NCI-H2081 (cell line): ENCODE measurements at places on chromosomes 5 and 9.

GRCh38 chr5:146040527-146040926, 64.8 kb downstream of the PLAC8L1 start:
- no peak for DNase-seq

DNA sequence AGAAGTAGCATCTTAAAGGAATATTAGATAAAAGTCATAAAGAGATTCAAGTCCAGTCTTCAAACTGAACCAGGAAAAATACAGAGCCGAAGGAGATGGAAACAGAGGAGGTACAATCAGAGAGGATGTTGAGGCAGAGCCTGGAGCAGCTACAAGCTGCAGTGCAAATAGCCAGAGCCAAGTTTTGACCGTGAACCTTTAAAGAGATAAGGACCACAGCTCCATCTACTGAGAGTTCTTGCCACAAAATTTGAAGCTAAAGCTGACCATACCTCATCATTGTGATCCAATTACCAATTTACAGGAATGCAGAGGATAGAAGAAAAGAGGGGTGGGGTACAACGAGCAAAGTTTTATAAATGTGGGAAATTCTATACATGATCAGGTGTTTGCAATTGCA, 10.4 kb upstream of the DEPDC1B start:
- DNase-seq: no peak

GRCh38 chr9:88972401-88972800, 18.9 kb upstream of the S1PR3 start:
- DNase-seq: no peak

DNA sequence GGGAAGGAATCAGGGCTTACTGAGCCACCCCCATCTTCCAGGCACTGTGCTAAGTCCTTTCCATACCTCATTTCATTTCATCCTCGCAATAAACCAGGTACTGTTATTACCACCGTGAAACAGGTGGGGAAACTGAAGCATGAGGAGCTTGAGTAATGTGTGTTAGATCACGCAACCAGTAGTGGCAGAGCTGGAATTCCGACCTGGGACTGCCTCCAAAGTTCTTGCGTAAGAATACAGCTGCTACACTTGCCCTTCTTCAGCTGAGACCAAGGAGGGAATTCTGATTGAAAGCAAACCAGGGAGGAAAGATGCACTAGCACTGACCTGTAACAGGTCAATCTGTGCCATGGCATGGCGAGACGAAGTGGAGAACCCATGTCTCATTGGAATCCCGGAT, 113.4 kb upstream of the MSX2 start:
- no peak for DNase-seq

GRCh38 chr5:131758520-131758900, 38.3 kb downstream of the FNIP1 start:
- no peak for DNase-seq

DNA sequence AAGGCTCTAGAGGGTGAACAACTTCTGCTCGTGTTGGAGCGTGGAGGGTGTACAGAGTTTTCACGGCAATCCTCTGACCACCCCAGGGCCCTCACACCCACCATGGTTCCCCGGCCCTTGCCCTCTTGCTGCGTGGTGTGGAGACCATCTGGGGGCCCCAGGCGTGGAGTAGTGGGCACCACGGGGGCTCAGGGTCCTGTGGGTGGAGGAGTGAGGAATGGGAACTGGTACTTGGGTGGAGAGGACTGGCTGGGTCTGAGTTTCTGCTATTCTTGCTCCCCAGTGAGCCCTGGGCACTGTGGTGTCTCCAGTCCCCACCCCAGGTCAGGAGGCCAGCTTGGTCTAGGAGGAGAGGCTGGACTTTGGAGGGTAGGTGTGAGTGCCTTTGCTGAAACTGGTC, 21.9 kb upstream of the TRIM52 start:
- no peak for DNase-seq

DNA sequence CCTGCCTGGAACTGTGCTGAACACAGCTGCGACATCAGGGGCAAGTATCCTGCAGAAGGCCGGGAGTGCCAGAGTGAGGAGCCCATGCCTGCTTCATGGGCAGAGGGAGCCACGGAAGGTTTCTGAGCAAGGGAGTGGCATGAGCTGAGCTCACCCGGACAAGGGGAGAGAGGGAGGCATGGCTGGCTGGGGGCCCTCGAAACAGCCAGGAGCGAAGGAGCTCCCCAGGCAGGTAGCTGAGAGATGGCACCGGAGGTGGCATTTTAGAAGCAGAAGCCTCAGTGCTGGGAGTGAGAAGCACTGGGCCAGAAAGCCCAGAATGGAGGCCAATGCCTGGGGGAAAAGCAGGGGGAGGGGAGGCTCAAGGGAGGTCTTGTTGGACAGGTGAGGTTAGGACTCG, 56.9 kb upstream of the SARDH start:
- no peak for DNase-seq

DNA sequence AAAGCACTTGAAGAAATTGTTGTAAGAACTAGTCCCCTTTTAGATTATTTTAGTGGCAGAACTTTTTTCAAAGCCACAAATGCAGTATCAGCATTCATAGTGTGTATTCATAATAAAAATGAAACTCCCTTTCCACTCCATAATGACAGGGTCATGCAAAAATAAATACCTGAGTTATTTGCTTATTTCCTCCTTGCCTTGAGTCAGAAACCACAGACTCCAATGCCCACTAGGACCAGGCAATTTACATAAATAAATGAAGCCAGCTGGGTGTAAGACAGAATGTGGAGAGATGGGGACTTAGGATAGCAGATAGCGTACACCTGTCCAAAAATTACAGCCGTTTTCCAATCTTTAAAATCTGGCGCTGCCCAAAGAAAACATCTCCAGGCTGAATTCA, 417.8 kb downstream of the TMEM161B start:
- peak; percentile 45 for DNase-seq

GRCh38 chr5:103031607-103032006, 88.3 kb downstream of the GIN1 start:
- DNase-seq: no peak

- no peak for DNase-seq
These were observed 11.6 kb upstream of the RNU6ATAC start for GRCh38 chr9:134175808-134176598.

DNA sequence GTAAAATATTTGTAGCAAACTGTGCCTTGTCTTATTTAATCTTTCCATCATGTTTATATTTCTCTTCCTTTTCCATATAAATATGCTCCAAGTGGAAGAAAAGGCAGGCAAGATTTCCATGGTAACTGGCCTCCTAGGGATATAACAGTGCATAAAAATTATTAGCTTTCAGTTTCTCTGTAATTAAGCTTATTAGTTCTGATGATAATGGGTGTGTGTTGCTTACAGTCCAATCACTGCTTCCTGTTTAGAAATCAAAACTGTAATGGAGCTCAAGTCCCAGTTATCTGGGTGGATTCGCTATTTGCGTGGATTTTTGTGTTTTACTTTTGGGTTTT, 213.0 kb downstream of the PJA2 start:
- no peak for DNase-seq

GRCh38 chr9:75451505-75451904, 363.2 kb downstream of the OSTF1 start:
- DNase-seq: no peak

DNA sequence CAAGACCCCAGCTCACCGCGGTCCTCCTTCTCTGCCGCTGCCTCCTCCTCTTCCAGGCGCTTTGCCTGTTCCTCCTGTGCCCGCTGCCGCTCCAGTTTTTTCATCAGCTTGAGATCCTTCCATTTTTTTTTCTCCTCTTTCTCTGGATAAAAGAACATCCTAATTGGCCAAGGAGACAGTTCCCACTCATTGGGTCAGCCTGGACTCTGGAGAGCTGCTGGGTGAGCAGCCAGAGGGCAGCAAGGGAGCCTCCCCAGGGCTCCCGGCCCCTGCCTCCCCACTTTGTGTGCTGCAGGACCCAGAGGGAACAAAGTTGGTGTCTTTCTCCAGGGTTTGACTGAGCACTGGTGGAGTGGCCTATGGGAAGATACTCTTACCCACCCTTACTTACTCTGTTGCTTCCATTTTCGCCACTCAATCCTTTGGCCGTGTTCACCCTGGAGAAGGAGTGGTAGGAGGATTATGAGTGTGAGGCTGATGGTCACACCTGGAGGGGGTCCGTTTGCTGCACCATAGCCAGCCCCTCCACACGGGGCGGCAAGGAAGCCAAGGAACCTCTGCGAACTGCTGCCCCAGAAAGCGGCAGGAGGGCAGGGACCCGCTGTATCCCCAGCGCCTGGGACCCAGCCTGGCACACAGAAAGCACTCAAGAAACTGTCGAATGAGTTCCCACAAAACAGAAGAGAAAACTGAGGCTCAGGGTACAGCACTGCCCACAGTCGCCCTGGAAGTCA, 708 bp downstream of the SPOUT1 start:
- no peak for DNase-seq

DNA sequence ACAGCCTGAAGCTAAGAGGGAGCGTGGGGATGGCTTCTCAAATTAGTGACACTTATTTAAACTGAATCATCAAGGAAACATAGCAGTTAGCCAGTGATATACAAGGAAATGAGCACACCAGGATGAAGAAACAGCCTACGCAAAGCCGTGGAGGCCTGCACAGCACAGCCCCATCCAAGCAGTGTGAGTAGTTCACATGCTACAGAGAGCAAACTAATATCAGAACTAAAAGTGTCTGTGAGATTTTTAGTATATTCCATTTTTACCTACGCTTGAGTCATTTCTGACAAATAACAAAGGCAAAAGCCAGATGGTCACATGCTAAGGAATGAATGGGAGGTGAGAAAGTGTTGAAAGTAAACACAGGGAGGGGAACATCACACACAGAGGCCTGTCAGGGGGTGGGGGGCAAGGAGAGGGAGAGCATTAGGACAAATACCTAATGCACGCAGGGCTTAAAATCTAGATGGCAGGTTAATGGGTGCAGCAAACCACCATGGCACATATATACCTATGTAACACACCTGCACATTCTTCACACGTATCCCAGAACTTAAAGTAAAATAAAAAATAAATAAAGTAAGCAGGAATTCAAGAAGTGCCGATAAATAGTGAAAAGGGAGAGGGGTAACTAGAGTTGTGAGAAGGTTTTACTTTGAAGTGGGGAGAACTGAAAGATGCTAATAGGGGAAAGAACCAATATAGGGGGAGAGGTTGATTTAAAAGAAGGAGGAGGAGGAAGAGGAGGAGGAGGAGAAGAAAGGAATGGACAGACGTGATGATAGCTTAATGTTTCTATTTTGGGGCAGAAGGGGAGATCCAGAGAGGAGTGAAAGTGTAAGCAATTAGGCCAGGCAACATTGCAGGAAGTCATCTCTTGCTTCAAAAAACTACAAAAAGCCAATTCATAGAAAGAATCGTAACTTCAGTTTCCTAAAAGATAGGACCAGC, 100.9 kb upstream of the PTGER4 start:
- no peak for DNase-seq

DNA sequence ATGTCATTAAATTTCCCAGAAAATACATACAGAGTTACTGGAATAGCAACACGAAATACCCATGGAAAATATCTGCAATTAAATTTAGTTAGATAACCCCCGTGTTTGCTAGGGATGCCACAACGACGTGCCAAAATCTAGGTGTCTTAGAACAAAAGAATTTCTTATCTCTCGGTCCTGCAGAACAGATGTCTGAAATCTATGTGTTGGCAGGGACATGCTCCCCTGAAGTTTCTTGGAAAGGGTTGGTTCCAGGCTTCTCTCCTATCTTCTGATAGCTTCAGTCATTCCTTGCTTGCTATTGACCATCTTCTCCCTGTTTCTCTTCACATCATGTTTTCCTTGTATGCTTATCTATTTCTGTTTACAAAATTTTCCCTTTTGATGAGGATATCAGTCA, 1067.0 kb downstream of the CDH18 start:
- no peak for DNase-seq

DNA sequence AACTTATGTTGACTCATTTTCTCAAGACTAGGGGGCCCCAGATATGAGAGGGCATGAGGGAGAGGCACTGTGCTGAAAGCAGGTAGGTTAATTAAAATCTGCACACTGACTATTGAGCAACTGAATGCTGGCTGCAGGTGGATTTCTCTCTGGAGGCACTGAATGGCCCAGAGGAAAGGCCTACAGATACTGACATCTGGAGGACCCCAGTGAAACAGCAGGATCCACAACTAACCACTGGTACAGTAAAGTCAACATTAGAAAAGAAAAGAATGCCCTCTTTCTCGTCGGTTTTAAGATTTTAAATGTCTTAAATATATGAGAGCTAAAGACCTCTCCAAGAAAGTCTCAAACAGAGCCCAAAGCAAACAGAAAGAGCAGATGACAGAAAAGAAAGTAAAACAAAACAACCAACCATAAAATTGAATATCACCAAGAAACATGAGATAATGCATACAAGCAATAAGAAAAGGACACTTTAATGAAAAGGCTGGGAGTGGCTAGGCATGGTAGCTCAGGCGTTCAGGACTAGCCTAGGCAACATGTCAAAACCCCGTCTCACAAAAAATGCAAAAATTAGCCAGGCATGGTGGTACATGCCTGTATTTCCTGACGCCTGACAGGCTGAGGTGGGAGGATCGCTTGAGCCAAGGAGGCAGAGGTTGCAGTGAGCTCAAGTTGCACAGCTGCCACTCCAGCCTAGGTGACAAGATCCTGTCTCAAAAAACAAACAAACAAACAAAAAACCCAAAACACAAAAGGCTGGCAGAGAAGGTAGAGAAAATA, 43.3 kb downstream of the PUM3 start:
- DNase-seq: no peak

- no peak for DNase-seq
These were observed 22.0 kb downstream of the NUP188 start for GRCh38 chr9:128969491-128969890.

DNA sequence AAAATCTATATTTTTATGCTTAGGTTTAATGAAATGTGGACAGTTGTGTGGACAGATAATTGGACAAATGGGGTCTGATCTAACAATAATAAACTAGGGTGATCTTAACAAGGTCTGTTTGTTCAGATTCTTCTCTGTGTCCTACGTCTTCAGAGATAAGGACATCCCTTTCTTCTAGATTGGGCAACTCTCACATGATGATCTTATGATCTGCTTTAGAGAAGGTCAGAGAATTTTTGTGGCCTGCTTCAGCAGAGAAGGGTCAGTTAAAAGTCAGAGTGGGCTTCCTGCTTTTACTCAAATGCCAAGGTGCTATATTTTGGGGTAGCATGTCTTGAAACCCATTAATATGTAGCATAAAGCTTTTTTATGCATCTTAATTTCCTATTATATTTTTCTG, 63.8 kb upstream of the RGMB start:
- no peak for DNase-seq

- DNase-seq: no peak
These were observed 150.8 kb upstream of the RANBP3L start for GRCh38 chr5:36452424-36453006.

DNA sequence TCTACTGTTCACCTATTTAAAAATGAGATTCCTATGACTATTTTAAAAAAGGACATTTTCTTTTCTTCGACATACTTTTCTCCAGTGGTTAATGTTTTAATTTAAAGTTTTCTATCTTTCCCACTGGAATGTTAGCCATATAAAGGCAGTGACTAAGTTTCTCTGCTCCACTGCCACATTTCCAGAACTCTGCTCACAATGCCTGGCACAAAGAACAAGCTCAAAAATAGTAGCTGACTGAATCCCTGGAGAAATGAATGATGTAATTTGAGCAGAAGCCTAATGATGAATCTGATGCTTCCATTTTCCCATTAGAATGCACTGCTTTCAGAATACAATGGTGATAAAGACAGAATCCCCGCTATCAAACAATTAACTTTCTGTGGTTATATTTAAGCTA, 817.8 kb downstream of the MTRR start:
- DNase-seq: peak; percentile 16

GRCh38 chr5:96624596-96624995, 37.6 kb upstream of the CAST start:
- peak; percentile 38 for DNase-seq

GRCh38 chr9:95433096-95433819, 83.5 kb downstream of the PTCH1 start:
- DNase-seq: no peak

GRCh38 chr9:99415606-99416005, 193.5 kb downstream of the SEC61B start:
- no peak for DNase-seq

GRCh38 chr9:98104445-98104881, 14.6 kb downstream of the TRIM14 start:
- DNase-seq: no peak
